SJCRH30 (cell line): ENCODE measurements at places on chromosomes 13 and 19. TPM values are rescaled to one million over a fixed set of nuclear protein-coding genes. Genes with fewer than 3 reads are reported as not detected.
A peak's percentile ranks its signal among the peaks of the same experiment; 100 is the strongest.

DNA sequence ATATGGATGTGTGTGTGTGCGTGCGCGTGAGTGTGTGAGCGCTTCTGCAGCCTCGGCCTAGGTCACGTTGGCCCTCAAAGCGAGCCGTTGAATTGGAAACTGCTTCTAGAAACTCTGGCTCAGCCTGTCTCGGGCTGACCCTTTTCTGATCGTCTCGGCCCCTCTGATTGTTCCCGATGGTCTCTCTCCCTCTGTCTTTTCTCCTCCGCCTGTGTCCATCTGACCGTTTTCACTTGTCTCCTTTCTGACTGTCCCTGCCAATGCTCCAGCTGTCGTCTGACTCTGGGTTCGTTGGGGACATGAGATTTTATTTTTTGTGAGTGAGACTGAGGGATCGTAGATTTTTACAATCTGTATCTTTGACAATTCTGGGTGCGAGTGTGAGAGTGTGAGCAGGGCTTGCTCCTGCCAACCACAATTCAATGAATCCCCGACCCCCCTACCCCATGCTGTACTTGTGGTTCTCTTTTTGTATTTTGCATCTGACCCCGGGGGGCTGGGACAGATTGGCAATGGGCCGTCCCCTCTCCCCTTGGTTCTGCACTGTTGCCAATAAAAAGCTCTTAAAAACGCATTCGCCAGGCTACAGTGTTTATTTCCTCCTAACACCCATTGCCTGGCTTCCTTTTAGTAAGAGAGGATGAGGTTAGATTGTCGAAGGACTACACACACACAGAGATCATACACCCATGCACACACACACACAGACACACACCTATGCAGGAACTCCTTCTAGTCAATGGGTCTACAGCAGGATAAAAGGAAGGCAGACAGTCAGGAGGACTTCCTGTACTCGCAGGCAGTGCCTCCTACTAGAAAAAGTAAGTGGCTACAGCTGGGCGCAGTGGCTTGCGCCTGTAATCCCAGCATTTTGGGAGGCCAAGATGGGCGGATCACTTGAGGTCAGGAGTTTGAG is 7.1 kb downstream of the FOSB start:
- no peak overlapping the region for H3K4me3 ChIP-seq
- no peak overlapping the region for H3K27ac ChIP-seq
- peaks cover 9% of the 10 kb centered on the region for H3K4me1 ChIP-seq

DNA sequence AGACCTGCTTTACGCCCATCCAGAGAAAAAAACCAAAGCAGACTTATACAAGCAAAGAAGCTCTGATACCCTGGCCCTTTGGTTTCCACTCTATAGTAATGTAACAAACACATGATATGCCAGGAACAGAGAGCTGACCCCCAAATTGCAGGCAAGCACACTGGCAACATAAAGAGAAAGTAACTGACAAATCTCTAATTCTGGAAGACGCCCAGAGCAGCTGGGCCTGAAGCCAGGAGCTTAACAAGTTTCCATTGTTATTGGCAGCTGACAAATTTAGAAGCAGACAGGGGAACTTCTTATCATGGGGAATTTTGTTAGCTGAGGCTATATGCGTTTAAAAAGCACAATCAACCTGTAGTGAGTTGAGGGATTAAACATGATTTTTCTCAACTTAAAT is 158.0 kb downstream of the DLEU7 start:
- no peaks in the 10 kb centered on the region for H3K36me3 ChIP-seq
- no peaks in the 10 kb centered on the region for H3K27me3 ChIP-seq
- H3K4me1 ChIP-seq = peaks cover 12% of the 10 kb centered on the region
- H3K27ac ChIP-seq = no peak overlapping the region
- DNase-seq = peak; percentile 62

CYP2A6 gene
- total RNA-seq = not detected in 2 replicates

LILRB4 gene
- not detected in 2 replicates for total RNA-seq
